ENCODE measurements at places on chromosomes 6 and 20.

DNA sequence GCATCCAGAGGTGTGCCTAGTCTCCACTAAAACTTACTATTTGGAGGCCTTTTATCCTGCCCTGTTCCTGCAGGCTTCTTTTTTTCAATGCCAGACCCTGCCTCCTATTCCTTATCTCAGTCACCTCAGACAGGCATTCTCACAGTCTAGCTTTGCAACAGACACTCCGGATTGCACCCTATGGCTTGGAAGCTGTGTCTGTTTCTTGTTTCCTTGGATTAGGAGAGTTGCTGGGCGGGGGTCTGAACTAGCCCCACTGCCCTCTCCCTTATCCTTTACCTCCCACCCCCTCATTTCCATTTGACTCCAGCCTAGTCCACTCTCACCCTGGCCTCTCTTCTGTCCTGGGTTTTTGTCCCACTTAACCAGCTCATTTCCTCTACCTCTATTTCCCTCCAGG is 228.1 kb upstream of the CITED2 start:
- no peak for DNase-seq

DNA sequence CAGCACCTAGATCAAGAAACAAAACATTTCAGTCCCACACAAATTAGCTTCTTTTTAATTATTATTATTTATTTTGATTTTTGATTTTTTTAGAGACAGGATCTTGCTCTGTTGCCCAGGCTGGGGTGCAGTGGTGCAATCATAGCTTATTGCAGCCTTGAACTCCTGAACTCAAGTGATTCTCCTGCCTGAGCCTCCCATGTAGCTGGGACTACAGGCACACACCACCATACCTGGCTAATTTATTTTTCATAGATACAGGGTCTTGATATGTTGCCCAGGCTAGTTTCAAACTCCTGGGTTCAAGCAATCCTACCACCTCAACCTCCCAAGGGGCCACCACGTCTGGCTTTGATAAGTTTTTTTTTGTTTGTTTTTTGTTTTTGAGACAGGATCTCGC is 24.6 kb downstream of the SNAI1 start:
- DNase-seq: no peak

DNA sequence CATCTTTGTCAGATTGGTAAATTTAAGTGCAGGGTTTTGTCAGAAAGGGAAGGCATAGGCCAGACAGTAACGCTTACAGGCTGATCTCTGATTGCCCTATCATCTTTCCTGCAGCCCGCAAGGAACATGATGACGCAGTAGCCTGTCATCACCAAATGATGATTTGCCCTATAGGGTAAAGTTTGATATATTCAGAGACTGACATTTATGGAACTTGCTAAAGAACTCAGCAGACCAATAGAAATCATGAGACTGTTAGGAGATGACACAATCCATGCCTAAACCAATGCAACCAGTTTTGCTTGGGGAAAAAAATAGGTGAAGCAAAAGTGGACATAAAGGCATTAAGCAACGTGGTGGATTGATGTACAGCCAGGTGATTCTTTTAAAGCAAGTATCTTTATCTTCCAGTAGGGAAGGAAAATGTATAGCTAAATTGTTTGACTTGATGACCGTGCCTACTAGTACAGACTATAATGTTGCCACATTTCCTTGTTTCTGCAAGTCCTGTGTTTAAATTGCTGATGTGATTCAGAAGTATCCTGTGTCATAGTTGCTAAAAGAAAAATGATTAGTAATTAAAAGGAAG is 2.4 kb downstream of the NUS1 start:
- DNase-seq: no peak

DNA sequence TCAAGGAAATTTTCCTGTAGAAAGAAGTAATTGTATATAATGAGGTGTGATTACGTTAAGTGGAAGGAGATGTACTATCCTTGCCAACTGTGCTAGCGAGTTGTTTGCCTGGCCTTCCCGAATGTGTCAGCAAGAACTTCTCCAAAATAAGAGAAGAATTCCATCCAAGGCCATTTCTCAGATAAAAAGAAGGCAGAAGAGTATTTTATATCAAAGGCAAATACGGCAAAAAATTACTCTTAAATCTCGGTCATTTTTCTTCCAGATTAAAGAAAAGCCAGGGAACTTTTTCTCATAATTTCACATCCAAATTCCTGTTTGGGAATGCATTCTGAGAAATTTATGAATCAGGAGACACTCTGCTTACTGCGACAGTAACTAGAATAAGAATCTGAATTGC is 290.6 kb downstream of the CBLN4 start:
- DNase-seq: no peak

DNA sequence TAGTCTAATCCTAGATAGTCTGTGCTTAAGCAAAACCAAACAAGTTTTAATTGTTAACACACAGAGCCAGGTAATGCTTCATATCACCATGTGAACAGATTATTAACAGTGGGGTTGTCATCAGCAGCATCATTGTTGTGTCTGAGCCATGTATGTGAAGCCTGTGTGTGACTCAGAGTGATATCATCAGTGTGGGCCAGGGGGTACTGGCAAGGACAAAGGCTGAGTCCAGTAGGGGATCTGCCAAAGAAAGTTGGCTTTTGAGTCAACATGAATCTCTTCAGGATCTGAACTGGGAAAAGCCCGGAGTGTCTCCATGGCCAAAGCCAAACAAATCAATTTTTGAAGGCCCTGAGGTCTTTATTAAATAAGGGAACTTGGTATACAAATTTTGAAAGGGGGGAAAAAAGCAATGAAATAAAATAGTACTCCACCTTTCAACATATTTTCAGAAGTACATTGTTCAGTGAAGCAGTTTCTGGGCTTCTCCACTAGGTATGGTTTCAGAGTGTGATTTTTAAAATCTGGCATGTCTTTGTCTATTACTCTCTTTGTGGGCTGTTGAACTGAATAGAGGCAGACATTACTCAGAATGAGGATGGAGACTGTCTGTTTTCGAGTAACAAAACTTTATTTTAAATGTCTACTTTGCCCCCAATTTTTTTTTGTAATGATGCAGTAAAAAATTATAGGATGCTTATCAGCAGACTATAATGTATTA is 444.2 kb upstream of the JAG1 start:
- no peak for DNase-seq

DNA sequence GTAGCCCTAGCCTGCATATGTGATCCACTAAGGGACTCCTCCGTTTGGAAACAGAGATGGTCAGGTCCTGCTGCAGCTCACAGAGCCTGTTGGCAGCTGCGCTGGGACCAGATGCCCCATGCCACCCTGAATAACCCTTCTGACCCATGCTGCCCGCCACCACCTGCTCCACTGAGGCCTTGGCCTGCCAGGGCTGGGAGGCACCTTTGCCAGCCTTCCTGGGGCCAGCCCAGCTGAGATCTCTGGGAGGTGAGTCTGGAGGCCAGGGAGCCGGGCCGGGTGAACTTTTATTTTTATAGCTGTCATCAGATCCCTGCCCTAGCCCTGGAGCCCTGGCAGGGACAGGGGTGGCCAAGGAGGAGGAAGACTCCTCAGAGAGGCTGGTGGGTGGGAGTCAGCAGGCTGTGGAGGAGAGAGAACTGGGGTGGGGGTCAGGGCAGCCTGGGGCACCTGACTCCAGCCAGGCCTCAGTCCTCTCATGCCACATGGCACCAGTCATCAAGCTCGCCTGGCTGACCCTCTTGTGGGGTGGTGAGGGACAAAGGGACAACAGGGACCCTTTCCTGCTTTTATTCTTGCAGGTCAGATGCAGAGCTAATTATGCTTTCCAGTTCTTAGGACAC is 10.0 kb downstream of the CEBPB start:
- DNase-seq: no peak

DNA sequence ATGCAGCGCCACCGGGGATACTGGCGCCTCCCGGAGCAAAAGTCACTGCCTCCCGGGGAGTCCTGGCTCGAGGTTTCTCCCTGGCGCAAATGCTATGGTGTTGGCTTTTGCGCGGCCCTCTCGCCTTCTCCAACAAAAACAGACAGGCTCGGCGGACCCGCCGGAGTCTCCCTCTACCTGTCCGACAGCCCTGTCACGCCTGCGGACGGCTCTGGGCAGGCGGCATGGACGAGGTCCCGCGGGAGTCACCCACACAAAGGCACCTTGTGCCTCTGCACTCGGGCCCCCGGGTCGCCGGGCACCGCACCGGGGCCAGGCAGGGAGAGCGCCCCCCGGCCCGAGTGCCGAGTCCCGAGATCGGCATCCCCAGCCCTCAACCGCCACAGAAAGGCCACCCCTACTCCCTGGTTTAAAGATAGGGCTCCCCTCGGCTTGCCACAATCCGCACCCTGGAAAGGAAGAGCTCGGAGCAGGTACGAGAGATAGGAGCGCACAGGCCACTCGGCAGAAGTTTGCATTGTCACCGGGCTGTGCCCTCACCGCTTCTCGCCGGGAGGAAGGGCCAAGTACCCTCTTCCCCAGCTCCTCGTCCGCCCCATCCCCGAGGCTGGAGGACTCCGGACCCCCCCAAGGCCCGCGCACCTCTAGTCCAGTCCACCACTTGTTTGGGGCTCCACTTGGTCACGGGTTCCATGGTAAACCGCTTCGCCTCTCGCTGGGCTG is 903 bp downstream of the CNKSR3 start:
- no peak for DNase-seq
